ENCODE measurements at places on chromosomes 3 and 15.

- peak; percentile 36 for DNase-seq
These were observed 58.1 kb upstream of the CA12 start for GRCh38 chr15:63439536-63440264.

DNA sequence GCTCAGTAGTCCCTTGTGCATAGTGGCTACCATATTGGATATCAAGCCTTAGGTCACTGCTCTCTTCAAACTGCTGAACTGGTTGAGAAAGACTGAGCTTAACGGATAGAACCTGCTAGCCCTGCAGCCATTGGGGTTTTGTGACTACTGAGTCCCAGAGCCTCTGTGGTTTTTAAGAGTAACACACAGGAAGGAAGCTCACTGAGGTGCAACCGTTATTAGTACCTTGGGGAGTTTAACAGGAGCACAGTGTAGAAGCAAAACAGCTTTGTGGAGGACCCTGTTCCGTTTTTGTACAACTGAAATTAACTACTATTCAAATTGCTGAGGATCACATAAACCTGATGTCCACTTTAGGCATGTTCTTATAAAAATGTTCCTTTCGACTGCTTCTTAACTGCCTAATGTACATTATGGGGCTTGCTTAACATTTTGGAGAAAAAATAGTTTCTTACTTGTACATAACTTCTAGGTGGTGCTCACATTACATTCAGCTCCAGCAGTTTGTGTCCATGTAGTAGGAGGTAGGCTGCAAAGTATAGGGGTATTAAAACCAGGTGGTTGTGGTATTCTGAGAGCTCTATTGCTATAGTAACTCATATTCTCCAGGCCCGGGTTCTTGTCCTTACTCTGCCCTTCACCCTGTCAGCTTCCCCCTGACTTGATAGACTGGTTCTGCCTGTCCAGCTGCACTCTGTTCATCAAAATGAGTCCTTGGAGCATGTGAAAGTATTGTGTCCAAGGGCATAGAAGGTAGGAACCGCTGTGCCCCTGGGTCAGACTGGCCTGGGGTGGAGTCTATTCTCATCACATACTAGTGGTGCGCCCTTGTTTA, 17.3 kb downstream of the PXK start:
- DNase-seq, result no peak

DNA sequence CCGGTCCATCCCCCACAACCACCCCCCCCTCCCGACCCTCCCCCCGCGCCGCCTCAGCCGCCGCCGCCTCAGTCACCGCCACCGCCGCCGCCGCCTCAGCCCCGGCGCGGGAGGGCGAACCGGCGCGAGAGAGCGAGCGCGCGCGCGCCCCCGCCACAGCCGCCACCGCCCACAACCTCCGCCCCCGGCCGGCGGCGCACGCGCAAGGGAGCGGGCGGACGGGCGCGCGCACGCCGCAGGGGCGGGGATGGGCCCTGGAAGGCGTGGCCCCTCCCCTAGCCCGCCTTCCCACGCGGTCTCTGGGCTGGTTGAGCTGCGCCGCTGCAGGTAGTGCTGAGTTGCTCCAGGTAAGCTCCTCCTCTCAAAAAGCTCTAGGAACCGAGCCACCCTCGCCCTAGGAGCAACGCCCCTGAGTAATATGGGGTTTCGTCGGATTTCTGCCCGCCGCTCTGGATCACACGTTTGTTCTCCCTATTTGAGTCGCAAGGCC, at the start of gene TMCC1:
TMCC1 (minus strand) TSS at position 131 of the 490 bp plus-strand sequence.
- DNase-seq, result peak; percentile 86

GRCh38 chr15:67521783-67522568, 1.0 kb downstream of the C15orf61 start:
- DNase-seq, result no peak

GRCh38 chr3:132332508-132332907, 15.3 kb downstream of the ACP3 start:
- no peak for DNase-seq

- DNase-seq, result no peak
These were observed 4.1 kb downstream of the CISH start for GRCh38 chr3:50607271-50608091.

DNA sequence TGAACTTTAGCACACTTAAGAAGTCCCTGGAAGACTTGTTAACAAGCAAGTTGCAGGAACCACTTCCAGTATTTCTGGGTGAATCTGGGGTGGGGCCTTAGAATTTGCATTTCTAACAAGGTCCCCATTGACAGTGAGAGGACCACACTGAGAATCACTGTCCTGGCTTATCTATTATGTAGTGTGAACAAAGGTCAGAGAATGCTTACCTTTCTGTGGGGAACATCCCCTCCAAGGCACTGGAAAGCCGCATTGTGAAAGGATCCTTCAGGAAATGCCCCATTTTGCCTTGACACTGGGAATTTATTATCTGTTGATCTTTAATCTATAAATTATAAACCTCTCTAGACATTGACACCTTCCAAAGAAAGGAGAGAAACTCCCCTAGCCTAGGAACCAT, 74.8 kb downstream of the IGF2BP2 start:
- no peak for DNase-seq

DNA sequence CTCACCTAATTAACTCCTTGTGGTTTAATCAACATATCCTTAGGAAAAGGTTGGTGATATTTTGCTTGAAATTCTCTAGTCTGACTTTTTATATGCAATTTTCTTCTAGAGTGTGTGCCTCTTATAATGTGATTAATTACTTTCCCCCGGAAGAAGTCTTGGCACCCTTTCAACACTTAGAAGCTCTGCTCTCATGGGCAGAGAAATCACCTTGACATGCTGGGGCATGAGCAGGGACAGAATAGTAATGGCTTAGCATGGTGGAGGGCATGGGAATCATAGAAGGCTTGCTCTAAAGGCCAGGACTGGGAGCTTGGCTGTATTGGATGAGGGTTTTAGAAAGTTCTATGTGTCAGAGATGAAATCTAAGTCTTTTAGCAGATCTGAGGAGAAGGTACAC, 293.5 kb downstream of the AGBL1 start:
- no peak for DNase-seq

- DNase-seq, result no peak
These were observed 62.6 kb downstream of the CRTC3 start for GRCh38 chr15:90592131-90592881.

DNA sequence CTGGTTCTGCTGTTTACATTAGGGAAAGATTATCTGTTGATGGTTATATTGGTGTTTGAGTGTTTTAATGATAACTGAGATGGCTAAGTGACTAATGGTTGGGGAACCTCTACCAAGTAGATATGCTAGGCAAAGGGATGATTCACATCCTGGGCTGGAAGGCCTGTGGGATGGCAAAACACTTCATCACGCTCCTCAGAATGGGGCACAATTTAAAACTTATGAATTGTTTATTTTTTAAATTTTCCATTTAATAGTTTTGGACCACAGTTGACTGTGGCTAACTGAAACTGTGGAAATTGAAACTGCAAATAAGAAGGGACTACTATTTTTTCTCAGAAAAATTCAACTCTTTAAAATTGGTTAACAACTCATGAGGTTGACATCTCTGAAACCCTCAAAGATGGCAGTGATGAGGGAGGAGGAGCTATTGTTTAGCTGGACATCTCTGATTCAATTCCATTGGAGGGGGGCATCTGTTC, 100.5 kb upstream of the ZBED2 start:
- DNase-seq, result no peak

DNA sequence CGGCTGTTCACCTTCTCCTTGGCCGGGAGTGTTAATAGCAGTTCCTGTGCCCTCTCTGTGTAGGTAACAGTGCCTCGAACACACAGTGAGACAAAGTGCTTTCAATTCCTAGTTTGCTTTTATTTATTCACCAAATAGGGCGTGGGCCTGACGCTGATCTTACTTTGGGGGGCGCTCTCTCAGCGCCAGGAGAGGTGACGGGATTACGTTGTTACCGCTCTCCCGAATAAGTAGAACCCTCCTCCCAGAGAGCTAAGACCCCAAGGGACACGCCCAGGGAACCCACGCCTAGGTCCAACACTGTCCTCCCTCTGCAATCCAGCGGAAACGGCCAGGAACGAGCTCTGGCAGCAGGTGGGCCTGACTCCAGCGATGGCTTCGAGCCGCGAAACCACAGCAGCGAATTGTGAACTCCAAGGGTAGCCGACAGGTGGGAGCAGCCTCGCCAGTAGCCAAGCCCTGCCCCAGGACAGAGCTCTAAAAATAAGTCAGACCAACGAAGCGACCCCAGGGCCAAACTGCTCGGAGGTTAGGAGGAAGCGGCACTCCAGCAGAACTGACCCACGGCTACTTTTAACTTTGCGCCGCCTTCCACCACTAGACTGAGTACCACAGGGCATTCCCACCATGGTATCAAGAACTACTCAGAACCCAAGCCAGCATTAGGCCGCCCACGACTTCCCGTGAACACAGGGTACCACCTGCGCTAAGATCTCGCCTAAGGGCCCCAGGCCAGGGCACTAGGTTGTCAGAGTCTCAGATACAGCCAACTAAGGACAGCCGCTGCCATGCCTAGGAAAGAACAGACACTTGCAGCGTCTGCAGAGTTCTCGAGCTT, 1.6 kb upstream of the SIN3A start:
- DNase-seq, result peak; percentile 10

GRCh38 chr15:61403884-61404283, 174.8 kb upstream of the RORA start:
- DNase-seq, result no peak

- no peak for DNase-seq
These were observed 69.3 kb upstream of the PRR23C start for GRCh38 chr3:139113993-139114375.

GRCh38 chr3:72444656-72445223, 403.5 kb downstream of the SHQ1 start:
- DNase-seq, result no peak

- no peak for DNase-seq
These were observed 100.5 kb upstream of the SKOR1 start for GRCh38 chr15:67724691-67725375.

- no peak for DNase-seq
These were observed 78.6 kb downstream of the TRIM42 start for GRCh38 chr3:140756240-140757016.

GRCh38 chr3:123116116-123116515, 49.3 kb downstream of the PDIA5 start:
- no peak for DNase-seq

DNA sequence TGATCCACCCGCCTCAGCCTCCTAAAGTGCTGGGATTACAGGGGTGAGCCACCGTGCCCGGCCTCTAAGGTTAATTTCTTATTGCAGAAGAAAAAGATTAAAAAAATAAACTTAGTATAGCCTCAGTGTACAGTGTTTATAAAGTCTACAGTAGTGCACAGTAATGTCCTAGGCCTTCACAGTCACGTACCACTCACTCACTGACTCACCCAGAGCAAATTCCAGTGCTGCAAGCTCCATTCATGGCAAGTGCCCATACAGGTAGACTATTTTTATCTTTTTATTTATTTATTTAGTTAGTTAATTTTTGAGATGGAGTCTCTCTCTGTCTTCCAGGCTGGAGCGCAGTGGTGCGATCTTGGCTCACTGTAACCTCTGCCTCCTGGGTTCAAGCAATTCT, 3.2 kb upstream of the FLNB start:
- DNase-seq, result no peak

DNA sequence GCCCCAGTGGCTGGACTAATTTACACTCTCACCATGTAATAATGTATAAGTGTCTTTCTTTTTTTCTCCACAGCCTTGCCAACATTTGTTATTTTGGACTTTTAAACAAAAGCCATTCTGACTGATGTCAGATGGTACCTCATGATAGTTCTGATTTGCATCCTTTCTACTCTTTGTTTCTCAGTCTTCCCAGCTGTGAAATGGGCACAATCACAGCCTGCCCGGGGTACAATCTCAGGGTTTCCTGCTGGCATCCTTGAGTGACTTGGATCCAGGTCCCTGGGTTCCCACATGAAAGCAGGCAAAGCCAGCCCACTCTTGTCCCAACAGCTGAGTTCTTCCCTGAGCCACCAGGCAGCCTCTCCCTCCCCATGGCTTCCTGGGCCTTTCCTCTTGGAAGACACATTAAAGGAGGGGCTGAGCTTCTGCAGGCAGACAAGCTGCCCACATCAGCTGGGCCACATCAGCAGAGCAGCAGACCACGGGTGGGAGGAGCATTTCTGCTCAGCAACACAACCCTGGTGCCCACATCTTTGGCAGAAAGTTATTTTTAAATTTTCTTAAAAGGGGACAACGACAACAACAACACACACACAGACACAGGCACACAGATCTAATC, 82.0 kb downstream of the MYLK start:
- DNase-seq, result no peak

- DNase-seq, result no peak
These were observed 75.8 kb upstream of the FAM98B start for GRCh38 chr15:38378161-38378560.

- no peak for DNase-seq
These were observed 124.8 kb downstream of the CTNNB1 start for GRCh38 chr3:41324156-41324475.

- peak; percentile 67 for DNase-seq
These were observed at the start of gene C15orf39 for GRCh38 chr15:75201616-75202250. Gene C15orf39, plus strand, starts transcription at chr15:75201882. Its CDS starts 4,167 bp downstream, at chr15:75206049.

- no peak for DNase-seq
These were observed 269.4 kb upstream of the SUCLG2 start for GRCh38 chr3:67923796-67924195.

- no peak for DNase-seq
These were observed 22.7 kb downstream of the TRA2B start for GRCh38 chr3:185914911-185915629.

DNA sequence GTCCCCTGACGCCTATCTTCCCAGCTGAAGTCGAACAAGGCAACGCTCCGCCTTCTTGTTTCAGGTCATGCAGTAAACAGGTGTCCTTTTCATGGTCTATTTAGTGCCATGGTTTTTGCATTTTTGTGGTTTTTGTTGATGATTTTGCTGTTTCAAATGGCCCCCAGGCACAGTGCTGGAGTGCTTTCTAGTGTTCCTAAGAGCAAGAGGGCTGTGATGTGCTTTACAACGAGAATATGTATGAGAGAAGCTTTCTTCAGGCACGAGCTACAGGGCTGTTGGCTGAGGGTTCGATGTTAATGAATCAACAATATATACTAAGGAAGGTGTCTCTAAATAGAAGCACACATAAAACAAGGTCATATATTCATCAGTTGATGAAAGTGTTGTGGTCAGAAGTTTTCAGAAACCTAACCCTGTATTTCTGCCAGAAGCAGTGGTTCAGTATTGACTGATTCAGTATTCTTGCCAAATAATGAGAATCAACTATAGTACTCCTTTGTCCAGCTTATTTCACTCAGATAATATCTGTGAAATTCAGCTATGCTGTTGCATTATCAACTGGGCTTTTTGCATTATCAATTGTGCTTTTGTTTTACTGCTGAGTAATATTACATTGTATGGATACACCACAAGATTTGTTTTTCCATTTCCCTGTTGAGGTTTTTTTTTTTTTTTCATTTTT, 18.5 kb downstream of the LIMD1 start:
- DNase-seq, result no peak

- DNase-seq, result no peak
These were observed 169.8 kb upstream of the ANKRD28 start for GRCh38 chr3:15967577-15967976.

GRCh38 chr3:168216851-168217250, 121.1 kb upstream of the GOLIM4 start:
- no peak for DNase-seq

GRCh38 chr15:90322538-90322937, 29.5 kb upstream of the ZNF774 start:
- DNase-seq, result no peak

- DNase-seq, result no peak
These were observed 23.8 kb upstream of the POLG start for GRCh38 chr15:89358435-89358754.

GRCh38 chr3:150146991-150147761, 176.5 kb upstream of the PFN2 start:
- DNase-seq, result peak; percentile 32

GRCh38 chr3:195154793-195155535, 116.0 kb downstream of the XXYLT1 start:
- DNase-seq, result no peak

Measured in NCI-H510A (cell line).